Stimulated activated CD8-positive, alpha-beta memory T cell treated with anti-CD3 and anti-CD28 coated beads, Interleukin-7, amount 100 ng/mL, for 48 hours (primary cell): ENCODE measurements at places on chromosomes 7 and 10.

- DNase-seq, result no peak
These were observed 37.5 kb upstream of the CTNNA3 start for GRCh38 chr10:67733511-67733910.

DNA sequence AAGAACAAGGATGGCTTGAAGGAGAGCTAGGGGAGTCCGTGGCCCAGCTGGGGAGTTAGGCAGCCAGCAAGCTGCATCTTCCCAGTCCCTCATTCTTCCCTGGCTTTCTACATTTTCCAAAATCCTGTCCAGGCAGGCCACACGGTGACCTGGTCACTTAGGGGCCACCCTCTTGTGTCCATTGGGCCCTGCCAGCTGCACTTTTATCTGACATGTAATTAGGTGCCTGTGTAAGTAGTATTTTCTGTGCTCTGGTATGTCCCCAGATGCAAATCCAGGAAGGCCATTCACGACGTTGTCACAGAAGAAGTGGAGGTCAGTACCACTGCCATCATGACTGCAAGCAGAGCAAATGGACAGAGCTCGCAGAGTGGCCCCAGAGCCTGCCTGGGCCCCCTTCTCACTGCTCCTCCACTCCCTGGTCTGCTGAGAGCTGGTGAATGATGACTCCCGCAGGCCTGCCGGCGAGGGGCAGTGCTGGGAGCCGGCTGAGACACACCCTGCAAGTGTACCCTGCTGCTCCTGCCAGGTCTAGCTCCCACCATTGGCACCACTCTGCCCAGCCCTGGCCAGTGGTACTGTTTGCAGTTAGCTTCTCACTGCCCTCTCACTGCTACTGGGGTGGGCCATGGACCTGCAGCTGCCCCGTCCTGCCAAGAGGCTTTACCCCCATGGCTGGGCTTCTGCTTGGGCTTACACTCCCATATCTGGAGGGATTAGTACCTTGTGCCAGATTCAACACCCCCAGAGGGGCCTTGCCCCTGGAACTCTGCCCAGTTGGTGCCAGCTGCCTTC is 98.2 kb downstream of the GLRX3 start:
- no peak for DNase-seq

GRCh38 chr7:127988751-127989150 is 42.5 kb downstream of the LRRC4 start:
- DNase-seq, result no peak

DNA sequence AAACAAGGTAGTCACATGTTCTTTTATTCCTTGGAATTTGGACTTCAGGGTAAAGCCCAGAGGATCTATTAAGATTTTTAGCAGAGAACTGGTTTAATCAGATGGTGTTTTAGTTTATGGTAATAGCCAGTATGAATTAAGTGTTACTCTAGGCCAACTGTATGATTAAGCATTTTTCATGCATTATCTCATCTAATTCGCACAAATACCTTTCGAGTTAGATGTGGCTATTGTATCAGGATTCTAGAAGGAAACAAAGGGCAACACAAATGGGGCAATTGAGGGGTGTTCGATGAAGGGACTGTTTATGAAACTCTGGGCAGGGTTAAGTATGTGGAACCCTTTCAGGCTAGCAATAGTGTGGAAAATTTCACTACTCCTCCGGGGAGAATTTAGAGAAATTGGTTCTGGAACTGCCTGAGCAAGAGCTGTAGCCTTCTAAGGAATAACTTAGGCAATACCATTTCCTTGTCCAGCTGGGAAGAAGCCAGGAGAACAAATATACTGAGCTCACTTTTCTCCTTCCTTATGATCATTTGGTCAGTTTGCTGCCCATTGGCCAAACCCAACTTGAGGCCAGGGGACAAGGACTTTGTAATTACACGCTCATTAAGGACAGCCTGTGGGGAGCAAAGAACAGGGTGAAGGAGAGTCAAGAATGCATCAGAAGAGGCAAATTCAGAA is 319.0 kb upstream of the FZD1 start:
- DNase-seq, result no peak
